Aorta (tissue), 5 donors: ENCODE measurements at places on chromosomes 4 and X. TPM values are rescaled to one million over a fixed set of nuclear protein-coding genes. Genes with fewer than 3 reads are reported as not detected.

GRCh38 chrX:13248867-13249486 lies 70.9 kb downstream of the ATXN3L start:
- no peak for DNase-seq

GRCh38 chr4:98609934-98610333 lies 48.5 kb downstream of the TSPAN5 start:
- DNase-seq: no peak

DNA sequence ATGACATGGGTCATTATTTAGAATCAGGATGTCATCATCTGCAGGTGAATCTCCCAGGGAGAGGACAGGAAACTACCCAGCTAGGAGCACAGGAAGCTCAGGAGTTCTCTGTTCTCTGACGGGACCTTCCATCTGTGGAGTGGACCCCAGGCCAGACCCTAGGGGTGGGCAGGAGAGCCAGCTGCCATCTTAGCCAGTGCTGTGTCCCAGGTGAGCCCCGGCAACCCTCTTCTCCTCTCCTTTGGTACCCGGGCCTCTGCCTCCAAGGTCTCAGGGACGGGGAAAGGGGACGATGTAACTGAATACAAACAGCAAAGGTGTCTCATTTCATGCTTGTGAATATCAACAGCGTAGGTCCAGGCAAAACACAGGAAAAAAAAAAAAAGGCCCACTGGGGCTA lies 48.5 kb downstream of the C4orf50 start:
- DNase-seq: no peak

GRCh38 chr4:48944252-48944651 lies 37.7 kb upstream of the OCIAD2 start:
- DNase-seq: no peak

GRCh38 chr4:98496152-98496845 lies 162.1 kb downstream of the TSPAN5 start:
- no peak for DNase-seq

- DNase-seq: no peak
Observed at GRCh38 chrX:22969411-22969810, 30.3 kb upstream of the DDX53 start.

DNA sequence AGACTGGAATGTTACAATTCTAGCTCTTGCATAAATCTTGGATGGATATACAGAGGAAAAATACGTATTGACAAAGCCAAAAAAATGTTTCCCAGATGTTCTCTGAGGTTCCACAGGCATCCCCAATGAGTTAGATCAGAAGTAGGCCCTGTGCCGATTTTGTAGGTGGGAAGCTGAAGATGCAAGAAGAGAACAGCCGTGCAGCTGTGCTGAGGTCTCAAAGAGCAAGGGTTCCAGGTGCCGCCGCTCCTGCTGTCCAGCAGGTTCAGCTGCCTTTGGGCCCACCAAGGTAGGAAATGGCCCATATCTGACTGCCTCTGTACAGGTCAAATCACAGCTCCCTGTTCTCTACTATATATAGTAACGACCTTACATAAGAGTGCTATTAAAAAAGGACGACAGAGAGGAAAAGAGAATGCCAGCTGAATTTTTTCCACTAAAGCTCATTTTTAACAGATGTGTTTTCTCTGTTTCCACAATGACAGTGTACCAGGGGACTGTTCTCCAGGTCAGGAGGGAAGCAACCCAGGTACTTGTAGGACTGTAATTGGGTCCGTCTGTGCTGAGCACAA lies 155.6 kb downstream of the CBR4 start:
- no peak for DNase-seq

- DNase-seq: no peak
Observed at GRCh38 chr4:127364911-127365310, 267.8 kb upstream of the INTU start.

DNA sequence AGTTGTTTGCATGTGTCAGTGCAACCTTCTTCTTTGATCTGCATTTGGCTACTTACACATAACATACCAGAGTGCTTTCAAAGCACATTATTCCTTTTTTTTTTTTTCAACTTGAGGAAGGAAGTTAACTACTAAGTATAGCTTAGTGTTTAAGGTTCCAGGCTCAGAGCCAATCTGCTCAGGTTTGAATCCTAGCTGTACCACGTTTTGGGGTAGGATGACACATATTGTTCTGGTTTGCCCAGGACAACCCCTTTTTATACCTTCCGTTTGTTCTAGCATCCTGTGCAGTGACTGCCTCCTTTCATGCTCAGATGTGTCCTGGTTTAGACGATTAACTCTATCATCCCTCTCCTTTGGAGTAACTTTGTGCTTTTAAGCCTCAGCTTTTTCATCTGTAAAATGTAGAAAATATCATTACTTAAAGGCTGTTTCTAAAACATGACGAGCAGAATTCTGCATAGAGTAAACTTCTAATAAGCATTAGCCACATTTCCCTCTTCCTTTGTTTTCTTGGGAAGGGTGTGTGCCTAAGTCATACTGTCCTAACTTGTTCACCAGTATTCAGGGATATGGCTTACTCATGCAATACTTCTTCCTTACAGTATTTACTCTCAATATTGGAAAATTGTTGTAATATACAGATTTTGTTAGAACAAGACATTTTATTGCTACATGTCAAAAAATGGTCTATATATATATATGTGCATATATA lies 281.3 kb downstream of the C4orf33 start:
- no peak for DNase-seq

GRCh38 chr4:79756140-79756895 lies 316.7 kb downstream of the ANTXR2 start:
- no peak for DNase-seq

TCEANC gene
- total RNA-seq: 2.3 TPM

WWC2 gene
- total RNA-seq: 42.8 TPM

NHSL2 gene
- 28.8 TPM for total RNA-seq

NXF2 gene
- not detected for total RNA-seq

SPARCL1 gene
- 1,343 TPM for total RNA-seq

PRDM8 gene
- total RNA-seq: 3.6 TPM

ZNF630 gene
- total RNA-seq: 4.4 TPM

PPP4R3C gene
- total RNA-seq: not detected
